ENCODE measurements at places on chromosomes 16 and 17.
A peak's percentile ranks its signal among the peaks of the same experiment; 100 is the strongest.

DNA sequence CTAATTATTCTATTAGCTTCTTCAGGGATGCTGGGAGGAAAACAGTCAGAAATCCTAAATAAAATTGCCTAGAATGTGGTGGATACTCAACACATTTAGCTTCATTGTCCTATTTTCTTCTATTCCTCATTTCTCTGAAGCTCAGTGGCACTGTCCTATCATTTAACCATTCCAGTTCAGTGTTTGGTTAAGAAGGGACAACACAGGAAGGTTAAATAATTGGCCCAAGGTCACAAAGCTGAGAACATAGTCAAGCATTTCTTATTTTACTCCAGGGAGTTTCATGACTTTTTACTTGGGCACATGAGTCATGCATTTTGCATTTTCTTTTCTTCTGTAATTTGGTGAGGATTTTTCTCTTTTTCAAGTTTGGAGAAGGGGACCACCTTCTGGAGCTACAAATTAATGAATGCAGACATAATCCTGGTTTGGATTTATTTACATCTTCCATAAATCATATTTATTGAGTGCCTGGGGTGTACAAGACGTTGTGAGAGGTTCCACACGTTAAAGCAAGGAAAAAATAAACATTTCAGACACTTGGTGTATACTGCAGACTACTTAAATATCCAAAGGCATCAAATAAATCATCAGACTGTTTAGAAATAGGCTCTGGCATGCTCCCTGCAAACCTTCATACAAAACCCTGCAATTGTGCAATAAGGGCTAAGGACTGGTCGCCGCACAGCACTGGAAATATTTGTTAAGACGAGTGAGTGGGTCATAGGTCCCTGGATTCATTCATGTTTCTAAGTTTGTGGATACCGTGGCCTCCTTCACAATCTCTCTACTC is 263.9 kb downstream of the MAF start:
- DNase-seq = no peak

GRCh38 chr17:46943501-46944393 is 20.8 kb downstream of the GOSR2 start:
- no peak for DNase-seq

- no peak for DNase-seq
Measured at GRCh38 chr16:10502776-10503175, 77.6 kb downstream of the EMP2 start.

- no peak for DNase-seq
Measured at GRCh38 chr16:82782715-82783251, 156.0 kb downstream of the CDH13 start.

DNA sequence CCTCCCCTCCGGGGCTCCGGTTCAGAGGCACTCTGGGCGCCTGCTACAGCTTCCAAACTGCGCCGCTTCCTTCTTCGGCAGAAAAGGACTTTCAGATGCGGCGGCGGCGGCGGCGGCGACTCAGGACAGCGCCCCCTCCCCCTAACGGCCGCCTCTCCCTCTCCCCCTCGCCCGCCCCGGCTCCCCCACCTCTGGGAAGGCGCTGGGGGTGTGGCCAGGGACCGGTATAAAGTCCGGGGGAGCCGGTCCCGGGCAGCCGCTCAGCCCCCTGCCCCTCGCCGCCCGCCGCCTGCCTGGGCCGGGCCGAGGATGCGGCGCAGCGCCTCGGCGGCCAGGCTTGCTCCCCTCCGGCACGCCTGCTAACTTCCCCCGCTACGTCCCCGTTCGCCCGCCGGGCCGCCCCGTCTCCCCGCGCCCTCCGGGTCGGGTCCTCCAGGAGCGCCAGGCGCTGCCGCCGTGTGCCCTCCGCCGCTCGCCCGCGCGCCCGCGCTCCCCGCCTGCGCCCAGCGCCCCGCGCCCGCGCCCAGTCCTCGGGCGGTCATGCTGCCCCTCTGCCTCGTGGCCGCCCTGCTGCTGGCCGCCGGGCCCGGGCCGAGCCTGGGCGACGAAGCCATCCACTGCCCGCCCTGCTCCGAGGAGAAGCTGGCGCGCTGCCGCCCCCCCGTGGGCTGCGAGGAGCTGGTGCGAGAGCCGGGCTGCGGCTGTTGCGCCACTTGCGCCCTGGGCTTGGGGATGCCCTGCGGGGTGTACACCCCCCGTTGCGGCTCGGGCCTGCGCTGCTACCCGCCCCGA is at the start of gene IGFBP4:
Gene IGFBP4, plus strand, starts transcription at position 255 of the 792 bp plus-strand sequence. Its CDS starts 286 bp downstream, at position 541.
- DNase-seq = peak; percentile 41

- DNase-seq = no peak
Measured at GRCh38 chr17:37755455-37755854, 10.6 kb upstream of the HNF1B start.

DNA sequence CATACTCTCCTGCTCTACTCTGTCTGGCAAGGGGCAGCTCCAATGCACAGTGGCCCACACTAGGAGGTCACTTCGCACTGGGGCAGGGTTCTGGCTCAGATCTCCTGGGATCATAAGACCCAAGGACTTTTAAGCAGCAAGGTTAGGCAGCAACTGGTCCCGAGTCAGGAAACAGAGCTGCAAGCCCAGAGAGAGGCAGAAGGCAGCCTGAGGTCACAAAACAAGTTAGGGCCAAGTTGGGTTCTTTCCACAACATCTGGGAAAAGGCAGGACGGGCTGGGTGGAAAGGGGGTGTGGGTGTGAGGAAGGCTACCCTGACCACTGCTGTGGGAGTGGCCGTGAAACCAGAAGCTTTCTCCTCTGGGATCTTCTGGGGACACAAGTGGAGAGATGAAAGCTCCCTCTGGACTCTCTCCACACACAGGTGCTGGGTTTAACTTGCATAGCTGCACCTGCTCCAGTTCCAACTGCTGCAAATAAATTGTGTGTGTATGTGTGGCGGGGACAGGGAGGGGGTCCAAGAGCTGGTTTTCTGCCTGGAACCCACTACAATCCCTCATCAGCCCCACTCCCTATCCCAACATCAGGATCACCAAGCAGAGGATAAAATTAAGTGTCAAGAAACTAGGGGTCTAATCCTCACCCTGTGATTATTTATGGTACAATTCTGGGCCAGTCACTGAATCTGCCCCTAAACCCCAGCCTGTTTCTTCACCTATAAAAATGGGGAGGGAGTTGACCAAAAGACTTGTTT is 8.0 kb upstream of the TSPOAP1 start:
- DNase-seq = no peak

DNA sequence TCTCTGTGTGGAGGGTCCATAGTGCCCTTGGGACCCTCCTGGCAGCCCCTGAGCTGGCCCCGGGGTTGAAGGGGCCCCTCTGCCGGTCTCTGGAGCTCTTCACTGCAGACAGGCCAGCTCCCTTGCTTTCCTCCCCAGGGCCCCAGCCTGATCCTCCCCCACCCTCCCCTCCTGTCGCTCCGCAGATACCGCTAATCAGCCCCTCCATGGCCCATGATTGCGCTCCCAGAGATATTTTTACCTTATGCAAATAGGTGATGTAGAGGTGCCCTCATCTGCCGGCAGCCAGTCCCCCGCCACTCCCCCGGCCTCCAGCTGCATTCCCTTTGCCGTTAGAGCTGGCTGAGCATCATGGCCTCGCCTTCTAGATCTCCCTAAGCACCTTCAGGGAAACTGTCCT is 9.2 kb downstream of the MMP15 start:
- DNase-seq = no peak

DNA sequence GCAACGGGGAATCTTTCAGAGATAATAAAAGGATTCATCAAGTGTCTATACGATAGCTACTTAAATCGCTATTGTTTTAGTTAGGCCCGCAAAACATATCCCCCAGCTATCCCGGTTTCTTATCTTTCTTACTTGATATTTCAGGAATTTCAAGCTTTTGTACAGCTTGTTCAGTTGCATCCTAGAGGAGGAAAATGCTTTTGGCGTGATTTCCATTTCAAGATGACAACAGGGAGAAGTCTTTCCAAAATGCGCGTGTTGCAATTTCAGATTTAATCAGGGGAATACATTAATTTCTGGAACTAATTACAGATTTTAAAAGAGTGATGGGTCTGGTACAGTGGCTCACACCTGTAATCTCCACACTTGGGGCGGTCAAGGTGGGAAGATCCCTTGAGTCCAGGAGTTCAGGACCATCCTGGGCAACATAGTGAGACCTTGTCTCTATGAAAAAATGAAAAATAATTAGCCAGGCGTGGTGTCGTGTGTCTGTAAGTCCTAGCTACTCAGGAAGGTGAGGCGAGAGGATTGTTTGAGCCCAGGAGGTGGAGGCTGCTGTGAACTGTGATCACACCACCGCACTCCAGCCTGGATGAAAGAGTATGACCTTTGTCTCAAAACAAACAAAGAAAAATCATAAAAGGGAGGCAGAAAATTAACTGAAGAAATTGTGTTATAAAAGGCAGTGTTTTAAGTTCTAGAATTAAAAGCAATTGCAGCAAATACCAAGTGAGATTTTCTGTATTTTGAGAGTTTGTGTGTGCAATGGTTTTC is 546.1 kb downstream of the MAF start:
- no peak for DNase-seq

DNA sequence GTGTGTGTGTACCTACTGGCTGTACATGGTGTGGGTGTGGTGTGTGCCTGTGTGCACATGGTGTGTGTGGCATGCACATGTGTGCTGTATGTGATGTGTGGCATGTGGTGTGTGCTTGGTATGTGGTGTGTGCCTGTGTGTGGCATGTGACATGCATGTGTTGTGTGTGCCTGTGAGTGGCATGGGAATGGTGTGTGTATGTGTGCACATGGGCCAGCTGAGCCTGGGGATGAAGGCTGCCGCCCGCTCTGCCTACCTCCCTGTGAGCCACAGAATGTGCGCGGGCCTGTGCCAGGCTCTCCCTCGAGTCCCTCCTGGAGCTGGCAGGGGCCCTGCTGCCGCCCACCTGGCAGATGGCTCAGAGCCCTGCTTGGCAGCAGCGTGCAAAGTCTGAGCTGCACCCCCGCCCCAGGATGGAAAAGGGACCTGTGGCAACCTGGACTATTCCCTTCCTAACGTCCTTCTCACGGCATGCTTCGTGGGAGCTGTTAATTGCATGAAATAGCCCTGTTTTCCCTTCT is 9.3 kb downstream of the PRSS27 start:
- no peak for DNase-seq

- DNase-seq = no peak
Measured at GRCh38 chr17:55420776-55421178, 858 bp downstream of the MMD start.

DNA sequence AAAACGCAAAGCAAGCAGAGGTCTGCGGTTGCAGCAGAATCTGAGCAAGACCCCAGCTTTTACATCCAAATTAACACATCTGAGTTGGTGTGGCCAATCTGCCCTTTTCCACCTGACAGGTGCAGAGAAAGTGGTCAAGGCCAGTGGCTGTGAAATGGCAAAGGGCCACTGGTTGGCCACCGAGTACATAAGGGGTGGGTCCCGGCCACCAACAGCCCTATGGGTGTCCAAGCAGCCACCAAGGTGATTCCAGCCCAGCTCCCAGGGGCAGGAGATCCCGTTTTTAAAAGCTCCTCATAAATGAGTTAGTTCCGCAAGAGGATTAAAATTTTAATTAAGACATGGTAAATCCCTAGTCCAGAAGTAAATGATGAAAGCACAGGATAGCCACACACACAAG is 29.1 kb downstream of the USP7 start:
- DNase-seq = no peak

GRCh38 chr16:57665541-57665940 is 2.6 kb upstream of the ADGRG3 start:
- no peak for DNase-seq

DNA sequence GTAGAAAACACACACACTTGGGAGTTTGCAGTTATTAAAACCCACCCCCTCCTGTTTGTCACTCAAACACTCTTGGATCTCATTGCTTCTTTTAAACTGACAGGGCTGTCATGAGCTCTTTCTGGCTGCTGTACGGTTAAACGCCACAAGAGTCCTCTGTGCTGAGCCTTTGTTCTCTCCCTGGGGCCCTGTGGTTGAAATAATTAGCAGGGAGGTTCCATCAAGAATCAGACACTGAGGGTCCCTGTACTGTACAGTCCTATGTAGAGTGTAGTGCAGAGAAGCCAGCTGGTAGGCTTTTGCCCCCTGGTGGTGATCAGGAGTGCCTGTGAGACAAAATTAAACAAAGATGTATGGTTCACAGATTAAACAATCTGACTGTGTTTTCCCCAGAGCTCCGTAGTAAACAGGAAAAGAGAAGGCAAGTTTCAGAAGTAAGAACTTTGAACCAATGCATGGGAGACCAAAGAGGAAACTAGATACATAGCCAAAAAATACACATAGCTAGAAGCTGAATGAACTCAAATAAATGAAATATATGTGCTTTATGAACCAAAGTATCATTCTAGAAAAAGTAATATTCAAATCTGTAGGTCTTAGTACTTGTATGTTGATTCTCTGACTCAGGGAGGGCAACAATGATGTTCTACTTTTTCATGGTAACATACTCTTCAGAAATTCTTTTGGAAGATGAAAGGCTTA is 1.4 kb upstream of the SSH2 start:
- DNase-seq = peak; percentile 79

DNA sequence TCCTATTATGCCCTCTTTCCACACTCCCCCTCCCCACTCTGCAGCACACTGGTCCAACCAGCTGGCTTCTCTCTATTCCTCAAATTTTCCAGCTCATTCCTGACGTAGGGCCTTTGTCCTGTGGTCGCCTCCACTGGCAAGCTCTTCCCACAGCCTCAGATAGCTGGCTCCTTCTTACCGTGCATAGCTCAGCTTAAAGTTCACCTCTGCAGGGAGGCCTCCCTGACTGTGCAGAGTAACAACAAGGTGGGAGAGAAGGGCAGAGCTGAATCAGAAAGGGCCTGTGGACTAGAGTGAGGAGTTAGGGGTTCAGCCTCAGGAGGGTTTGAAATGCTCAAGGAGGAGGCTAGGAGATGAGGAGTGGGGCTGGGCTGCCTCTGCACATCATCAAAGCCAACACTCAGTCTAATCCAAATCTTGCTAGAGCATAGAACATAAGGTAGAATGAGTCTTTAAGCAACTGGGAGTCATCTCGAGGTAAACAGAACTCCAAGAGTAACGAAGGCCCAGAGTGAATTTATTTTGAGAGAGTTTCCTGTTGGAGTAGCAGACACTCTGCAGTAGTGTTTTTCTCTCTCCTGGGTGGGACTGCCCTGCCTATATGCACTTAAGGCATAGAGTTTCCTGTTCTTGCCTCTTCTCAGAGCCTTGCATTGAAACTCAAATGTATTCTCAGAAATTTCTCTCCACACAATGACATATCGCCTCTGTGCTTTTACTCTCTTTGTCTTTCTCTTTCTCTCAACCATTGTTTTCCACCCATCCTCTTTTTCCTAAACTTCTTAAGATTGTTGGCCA is 19.4 kb downstream of the SPPL2C start:
- DNase-seq = no peak

GRCh38 chr17:30450125-30451027 is 26.8 kb upstream of the GOSR1 start:
- DNase-seq = no peak
